ENCODE measurements at places on chromosomes 5 and 9.

DNA sequence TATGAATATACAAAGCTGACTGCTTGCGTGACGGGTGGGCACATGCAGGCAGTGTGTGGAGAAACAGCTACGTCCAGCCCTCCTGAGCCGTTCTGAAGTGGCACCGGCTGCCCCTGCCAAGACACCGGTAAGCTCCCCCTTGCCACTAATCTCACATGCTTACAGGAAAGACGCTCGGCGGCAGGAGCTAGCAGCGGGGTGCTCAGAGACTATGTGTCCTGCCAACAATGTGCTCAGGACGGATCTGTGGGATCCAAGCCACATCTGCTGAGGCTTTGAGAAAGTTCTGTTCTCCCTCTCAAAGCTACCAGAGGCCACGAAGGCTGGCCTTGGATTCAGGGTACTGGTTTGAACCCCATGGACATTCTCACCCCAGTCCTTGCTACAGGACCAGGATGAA, 157.2 kb upstream of the PHYKPL start:
- DNase-seq = no peak

GRCh38 chr5:73654171-73654811, 28.3 kb downstream of the ARHGEF28 start:
- DNase-seq = no peak

DNA sequence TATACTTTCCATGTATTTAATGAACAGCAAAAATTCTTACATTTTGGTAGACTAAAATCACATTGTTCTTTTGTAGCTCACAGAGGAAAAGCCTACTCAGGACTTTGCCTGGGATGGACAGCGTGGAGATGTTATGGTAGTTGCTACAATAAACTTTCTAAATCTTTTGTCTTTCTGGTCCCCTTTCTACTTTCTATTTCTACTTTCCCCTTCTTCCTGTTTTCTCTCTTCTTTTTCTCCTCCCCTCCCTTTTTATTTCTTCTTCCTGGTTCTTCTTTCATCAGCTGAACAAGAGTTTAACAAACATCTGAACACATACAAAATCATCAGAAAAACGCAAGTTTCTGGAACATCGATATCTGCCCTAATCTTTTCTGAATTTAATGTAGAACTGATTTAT, 15.6 kb upstream of the GDNF start:
- no peak for DNase-seq

GRCh38 chr5:170097934-170098333, 7.8 kb upstream of the FOXI1 start:
- DNase-seq = no peak

DNA sequence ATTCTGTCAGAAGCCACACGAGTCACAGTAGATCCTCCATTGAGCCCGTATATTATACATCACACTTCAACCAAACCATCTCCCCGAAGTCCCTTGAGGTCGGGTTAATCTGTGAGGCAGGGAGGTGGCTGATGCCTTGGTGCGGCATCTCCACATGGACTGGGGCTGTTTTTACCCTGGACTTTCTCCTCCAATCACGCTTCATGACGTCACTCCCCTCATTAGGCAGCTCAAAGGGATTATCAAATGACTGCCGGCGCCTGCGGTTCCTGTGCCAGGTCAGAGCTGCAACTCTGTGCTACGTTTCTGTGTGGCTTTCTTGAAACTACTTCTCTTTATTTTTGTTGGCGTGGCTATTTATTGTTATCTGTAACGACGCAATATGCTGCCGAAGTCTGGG, 53.7 kb downstream of the TMOD1 start:
- no peak for DNase-seq

DNA sequence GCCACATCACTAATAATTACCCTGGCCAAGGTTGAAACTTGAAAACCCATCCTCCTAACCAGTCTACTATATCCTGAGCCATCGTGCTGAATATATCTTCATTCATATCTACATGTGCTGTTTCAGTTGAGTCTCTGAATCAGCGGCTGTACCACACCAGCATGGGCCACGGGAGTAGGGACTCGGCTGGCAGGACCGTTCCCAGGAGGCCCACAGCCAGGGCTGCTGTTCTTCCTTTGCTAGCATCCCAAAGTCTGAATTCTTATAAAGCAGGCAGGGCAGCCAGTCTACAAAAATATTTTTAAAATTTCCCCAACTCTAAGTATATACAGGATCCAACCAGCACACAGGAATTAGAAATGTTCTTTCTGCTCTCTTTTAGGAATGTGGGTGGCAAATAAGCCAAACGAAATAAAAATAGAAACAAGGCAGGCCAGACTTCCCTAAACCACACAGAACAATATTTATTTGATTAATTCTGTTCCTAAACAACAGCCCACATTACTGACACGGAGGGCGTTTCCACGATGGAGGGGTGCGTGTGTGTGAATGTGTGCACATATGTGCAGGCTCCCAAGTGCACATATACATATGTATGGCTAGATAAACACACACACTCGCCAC, 42.8 kb upstream of the EQTN start:
- no peak for DNase-seq

DNA sequence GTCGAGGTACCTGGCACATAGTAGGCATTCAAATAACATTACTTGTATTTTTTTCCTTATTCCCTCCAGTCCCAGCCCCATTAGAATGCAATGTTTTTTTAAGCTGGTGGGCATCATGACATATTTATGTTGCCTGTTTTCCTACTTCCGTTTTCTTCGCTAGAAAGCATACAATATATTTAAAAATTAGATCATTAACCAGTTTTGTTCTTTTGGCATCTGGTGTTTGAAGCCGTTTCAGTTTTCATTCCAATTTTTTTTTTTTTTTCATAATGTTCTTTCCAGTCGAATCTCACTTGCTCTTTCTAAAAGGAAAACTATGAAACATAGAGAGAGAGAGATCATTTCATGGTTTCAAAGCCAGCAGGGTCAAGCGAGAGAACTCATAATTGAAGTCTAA, 228.3 kb upstream of the C9orf72 start:
- no peak for DNase-seq

- DNase-seq = no peak
These were observed 168.1 kb downstream of the GRIA1 start for GRCh38 chr5:153658606-153659005.

- DNase-seq = no peak
These were observed 324 bp downstream of the LPCAT1 start for GRCh38 chr5:1523480-1523792.

DNA sequence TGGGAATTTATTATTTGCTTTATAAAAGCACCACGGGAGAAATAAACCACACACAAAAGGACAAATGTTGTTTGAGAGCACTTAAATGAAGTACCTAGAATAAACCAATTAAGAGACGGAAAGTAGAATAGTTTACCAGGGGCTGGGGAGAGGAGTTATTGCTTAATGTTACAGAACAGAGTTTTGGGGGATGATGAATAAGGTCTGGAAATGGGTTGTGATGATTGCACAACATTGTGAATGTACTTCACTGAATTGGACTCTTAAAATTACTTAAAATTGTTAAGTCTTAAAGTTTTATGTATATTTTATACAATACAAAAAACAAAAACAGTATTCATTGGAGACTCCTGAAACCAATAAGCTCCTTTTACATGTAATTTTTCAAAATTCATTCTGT, 1.5 kb downstream of the ZBTB43 start:
- DNase-seq = no peak

DNA sequence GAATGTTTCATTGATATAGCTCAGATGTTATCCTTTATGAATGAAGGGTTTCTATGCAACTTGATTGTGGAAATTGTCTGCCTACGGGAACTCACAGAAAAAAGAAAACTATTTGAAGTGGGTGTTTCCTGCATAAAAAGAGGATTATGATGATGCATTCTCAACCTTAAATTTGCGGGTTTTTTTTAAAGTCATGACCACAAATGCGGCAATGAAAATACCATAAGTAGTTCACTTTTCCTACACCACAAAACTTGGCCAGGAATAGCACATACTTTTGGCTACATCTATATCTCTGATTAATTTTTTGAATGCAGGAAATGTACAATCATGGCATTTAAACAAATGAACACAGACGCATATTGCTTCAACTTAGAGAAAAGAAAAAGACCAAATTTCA, 754.7 kb downstream of the DTWD2 start:
- DNase-seq = no peak

DNA sequence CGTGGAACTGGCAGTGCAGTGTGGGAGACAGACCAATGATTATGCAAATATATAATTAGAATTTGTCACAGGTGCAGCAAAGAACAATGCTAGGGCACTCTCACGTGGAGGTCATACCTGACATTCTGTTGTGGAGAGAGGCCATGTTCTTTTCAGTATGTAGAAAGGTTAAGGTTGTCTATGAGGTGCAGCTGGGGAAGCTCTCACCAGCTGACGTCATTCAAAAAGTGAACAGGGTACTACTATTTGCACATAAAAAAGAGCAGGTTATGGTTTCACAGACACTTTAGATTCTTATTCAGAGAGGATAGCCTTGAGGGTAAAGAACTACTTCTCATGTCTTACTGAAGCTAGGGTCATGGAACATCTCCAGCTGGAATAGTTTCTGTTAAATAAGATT, 19.1 kb downstream of the SH3GL2 start:
- no peak for DNase-seq

GRCh38 chr9:130745829-130746228, 52.2 kb downstream of the EXOSC2 start:
- DNase-seq = no peak

GRCh38 chr5:80172067-80172695, 83.7 kb downstream of the SERINC5 start:
- no peak for DNase-seq

DNA sequence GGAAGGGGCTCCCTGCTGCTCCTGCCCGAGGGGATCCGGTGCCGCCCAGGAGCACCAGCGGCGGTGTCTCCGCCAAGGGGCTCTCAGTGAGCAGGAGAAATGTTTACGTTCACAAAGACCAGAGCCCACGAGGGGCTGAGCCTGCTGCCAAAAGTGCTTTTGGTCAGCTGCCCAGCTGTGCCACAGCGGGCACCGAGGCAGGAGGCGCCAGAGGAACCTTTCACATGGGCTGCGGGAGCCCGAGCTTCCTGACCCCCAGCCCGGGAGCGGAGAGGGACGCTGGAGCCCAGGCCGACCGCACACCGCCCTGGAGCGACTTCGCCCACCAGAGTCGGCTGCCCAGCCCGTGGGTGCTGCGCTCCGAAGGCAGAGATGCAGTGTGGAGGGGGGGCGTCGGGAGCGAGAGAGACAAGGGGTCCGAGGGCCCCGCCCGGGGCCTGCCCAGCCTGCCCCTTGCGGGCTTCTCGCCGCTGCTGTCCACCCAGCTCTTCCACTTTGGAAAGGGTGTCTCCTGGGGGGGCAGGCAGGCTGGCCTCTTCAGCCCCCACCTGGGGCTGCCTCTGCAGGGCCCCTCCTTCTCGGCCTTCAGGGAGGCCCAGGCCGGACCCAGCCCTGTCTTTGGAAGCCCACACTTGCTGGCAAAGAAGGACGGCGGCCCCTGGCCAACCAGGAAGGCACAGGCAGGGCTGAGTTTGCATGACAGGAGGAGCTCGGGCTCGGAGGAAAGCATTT, 7.9 kb downstream of the PPP1R26 start:
- no peak for DNase-seq

DNA sequence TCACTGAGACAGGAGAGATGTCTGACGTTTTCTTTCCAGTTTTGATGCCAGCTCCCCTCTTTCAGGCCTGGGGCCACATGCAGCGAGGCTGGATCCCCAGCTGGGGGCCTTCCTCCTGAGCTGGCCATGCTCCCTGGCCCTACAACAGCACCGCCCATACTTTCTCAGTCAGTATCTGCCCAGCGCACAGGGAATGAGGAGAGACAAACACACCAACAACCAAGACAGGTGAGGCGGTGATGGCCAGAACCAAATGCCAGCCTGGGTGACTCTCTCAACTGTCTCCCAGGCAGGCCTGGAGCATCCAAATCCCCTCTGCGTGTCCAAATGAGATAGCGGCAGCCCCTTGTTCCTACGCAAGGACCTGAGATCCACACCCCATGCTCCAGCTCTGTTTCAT, 109.6 kb downstream of the ROR2 start:
- DNase-seq = no peak

- DNase-seq = no peak
These were observed 64.5 kb downstream of the ERAP1 start for GRCh38 chr5:96743065-96743768.

- no peak for DNase-seq
These were observed 103.3 kb downstream of the C5orf15 start for GRCh38 chr5:133865113-133865512.

- DNase-seq = no peak
These were observed 29.6 kb downstream of the ANKDD1B start for GRCh38 chr5:75640826-75641225.

DNA sequence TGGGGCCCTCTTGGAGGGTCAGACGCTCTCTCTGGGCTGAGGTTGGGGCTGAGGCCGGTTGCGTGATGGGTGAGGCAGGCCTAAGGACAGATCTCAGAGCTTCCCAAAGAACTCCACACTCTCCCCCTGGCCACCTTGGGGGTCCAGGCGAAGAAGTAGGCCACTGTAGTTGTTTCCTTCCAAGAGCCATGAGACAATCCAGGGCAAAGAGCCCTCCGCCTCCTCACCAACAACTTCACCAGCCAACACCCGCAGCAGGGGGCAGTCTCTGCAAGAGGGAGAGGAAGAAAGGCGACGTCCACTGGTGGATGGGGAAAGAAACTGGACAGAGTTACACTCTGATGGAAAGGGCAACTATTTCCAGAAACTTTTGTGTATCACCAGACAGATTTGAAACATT, 10.7 kb downstream of the SLC35A4 start:
- no peak for DNase-seq

DNA sequence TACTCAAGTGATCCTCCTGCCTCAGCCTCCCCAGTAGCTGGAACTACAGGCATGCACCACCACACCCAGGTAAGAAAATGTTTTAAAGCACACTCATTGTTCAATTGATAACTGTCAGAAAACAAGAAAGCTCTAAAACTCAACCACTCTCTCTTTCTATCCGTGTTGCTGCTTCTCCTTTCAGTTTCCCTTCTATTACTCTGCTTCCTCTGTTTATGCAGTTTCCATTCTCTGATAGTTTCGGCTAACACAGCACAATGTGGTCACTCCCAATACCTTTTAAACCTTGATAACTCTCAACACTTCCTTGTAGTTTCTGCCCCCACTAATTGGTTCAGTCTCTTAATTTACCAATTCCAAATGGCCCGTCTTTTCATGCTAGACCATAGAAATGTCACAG, 59.2 kb upstream of the NR4A3 start:
- DNase-seq = no peak

DNA sequence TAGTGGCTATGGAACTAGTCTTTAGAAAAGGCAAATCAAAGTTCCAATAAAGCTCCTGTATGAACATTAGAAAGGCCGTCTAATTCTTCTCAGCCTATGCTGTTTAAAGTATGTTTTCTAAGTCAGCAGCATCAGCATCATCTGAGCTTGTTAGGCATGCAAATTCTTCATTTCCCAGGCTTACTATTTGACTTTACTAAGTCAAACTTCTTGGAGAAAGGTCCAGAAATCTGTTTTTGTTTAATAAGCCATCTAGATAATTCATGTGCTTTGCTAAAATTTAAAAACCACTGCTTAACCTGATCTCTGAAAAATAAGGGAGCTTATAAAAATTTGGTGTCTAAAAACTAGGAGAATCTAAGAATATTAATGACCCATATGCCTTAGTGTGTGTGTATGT, 200.2 kb upstream of the SGCD start:
- no peak for DNase-seq

GRCh38 chr5:67693956-67694809, 497.6 kb upstream of the CD180 start:
- DNase-seq = no peak
